Activated CD4-positive, alpha-beta T cell treated with anti-CD3 and anti-CD28 coated beads, Interleukin-2, amount 50 U/mL, for 1 hour (primary cell): ENCODE measurements at places on chromosomes 6 and 20.

GRCh38 chr6:46367354-46368168 is 123.7 kb downstream of the RCAN2 start:
- DNase-seq, result no peak

- DNase-seq, result no peak
Observed at GRCh38 chr6:144449911-144450597, 164.9 kb downstream of the UTRN start.

DNA sequence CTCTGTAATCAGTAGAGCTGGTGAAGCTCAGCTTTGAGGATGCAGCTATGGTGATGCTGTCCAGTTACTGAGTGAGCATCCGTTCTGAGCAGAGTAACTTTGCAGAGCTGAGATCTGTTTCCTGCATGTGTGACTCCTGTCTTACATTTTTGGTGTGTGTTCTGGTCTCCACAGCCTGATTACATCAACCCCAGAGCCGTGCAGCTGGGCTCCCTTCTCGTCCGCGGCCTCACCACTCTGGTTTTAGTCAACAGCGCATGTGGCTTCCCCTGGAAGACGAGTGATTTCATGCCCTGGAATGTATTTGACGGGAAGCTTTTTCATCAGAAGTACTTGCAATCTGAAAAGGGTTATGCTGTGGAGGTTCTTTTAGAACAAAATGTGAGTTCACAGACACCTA is 81.6 kb downstream of the FAM120B start:
- no peak for DNase-seq

DNA sequence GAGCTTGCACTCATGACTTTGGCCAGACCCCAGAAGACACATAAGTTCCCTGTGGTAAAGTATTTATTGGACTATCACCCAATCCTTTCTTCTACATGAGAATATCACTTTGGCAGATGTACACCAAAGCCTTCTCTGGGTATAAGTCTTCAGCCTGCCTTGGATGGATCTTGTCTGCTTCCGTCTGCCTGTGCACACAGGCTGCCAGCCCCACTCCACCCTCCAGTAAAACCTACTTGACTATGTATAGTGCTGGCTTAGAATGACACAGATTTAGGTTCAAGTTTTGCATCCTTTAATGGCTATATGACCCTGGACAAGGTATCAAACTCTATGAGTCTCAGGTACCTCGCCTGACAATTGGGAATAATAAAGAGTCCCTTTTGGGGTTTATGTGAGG is 63.4 kb downstream of the BACH2 start:
- no peak for DNase-seq
